ENCODE measurements at places on chromosomes 12 and 14. TPM values are rescaled to one million over a fixed set of nuclear protein-coding genes. Genes with fewer than 3 reads are reported as not detected.

Gene PRICKLE1
- 11.6 TPM for total RNA-seq

Gene CPNE6
- not detected for total RNA-seq

Gene RNASE7
- total RNA-seq: not detected

Gene TCTN1
- total RNA-seq: 7.9 TPM

Gene SGPP1
- 11.1 TPM for total RNA-seq

Gene NGDN
- total RNA-seq: 61.8 TPM

Gene PTPRB
- 169 TPM for total RNA-seq

Gene TUBA1A
- total RNA-seq: 821 TPM

Gene TMEM229B
- 1.4 TPM for total RNA-seq

Gene TCL1B
- total RNA-seq: not detected

Gene RGS6
- not detected for total RNA-seq

Gene POTEM
- not detected for total RNA-seq

Gene NRIP2
- not detected for total RNA-seq

Gene ADAMTS20
- total RNA-seq: not detected

Gene FAM177A1
- 43.1 TPM for total RNA-seq

Gene GNG2
- total RNA-seq: 2.9 TPM

Gene CD27
- not detected for total RNA-seq

Gene PMEL
- 1.5 TPM for total RNA-seq

Gene ANAPC5
- 145 TPM for total RNA-seq

Gene MYO1H
- not detected for total RNA-seq

Gene ANO4
- 0.85 TPM for total RNA-seq

Gene RILPL1
- 7.4 TPM for total RNA-seq

Gene LTBR
- 74.0 TPM for total RNA-seq

Gene FAM222A
- 0.17 TPM for total RNA-seq

Gene EXOC3L4
- not detected for total RNA-seq

Gene PLEKHD1
- under 0.01 TPM for total RNA-seq

Gene CDK4
- total RNA-seq: 147 TPM

Gene G2E3
- total RNA-seq: 18.9 TPM

Gene COQ10A
- 8.4 TPM for total RNA-seq

All from dermis blood vessel endothelial cell (primary cell).